ENCODE measurements at places on chromosomes 13 and 19.

GRCh38 chr13:83311886-83312577, 570.2 kb downstream of the SLITRK1 start:
- no peak for DNase-seq

DNA sequence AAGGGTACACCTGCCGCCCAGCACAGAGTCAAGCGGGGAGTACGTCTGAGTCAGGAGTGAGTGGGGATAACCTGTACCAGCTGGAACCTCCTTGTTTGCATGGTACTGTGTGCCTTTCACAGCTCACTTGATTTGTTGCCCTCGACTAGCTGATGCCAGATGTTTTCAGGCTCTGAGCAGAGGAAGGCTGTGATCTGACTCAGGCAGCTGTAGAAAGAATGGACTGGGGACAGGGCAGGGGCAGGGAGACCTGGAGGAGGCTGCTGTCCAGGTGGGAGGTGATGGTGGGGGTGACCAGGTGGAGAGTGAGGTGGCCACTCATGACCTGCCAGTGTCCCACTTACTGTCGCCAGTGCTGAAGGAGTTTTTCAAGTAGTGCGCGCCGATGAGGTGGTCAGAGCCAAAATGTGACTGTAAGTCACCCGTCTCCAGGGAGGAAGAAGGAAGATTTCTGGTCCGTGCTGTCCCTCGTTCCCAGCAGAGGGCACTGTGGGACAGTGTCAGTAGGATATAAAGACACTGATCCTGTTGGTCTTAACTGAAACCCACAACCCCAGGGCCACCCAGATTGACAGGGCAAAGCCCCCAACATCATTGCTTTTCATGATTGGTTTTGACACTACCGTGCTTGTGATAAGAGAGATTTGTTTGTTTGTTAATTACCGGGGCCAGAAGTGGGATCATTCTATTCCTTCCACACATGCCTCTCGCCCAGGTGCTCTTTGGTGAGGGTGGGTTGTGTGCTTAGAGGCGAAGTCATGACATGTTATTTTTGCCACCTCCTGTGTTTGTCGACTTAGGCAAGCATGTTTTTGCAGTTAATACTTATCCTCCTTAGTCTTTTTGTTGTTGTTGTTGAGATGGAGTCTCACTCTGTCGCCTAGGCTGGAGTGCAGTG, 128.4 kb downstream of the DPF1 start:
- no peak for DNase-seq

- DNase-seq: no peak
Observed at GRCh38 chr19:6032381-6032780, 54.4 kb upstream of the RANBP3 start.

DNA sequence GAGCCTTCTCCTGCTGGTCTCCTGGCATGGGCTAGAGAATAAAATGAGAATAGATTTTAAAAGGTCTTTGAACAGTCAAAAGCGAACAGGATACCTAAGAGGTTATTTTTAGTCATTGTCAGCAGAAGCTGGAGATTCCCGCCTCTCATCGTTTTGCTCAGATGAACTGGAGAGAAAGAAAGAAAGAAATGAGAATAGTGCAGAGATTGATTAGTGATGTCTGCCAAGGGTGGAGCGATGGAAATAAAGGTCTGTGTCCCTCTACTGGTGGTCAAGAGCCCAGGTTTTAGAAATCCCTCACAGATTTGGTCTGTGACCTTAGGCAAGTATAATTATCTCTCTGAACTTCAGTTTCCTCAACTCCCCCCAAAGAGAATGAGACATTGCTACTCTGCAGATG, 5.3 kb downstream of the NCAN start:
- no peak for DNase-seq

- no peak for DNase-seq
Observed at GRCh38 chr13:37481885-37482227, 116.7 kb downstream of the POSTN start.

DNA sequence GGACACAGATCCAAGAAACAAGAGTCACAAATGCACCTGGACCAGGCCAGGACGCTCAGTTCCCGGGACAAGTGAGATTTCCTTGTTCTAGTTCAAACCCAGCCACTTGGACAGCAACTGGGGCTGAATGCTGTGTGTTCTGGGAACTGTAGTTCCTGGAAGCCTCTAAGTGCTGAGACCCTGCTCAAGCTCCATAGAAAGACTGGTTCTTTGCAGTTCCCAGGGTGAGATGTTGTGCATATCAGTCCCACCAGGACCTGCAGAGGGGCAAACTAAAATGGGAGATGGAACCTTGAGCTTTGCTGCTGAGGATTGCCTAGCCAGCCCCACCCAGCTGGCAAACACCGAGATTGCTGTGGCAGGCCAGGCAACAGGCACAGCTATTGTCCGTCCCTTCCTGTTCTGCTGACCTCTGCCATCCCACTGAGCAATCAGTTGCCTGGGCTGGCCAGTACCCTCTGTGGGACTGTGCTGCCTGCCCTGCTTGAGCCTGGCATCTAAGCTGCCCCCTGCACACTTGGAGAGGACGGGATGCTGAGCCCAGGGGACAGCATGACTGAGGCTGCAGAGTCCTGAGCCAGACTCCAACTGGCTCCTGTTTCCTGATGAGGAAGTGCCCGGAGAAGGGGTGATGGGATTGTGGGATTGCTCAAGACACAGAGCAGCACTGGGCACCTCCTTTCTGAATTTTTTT, 1.4 kb upstream of the GIPC1 start:
- DNase-seq: no peak
